ENCODE measurements at places on chromosomes 1 and 21.

DNA sequence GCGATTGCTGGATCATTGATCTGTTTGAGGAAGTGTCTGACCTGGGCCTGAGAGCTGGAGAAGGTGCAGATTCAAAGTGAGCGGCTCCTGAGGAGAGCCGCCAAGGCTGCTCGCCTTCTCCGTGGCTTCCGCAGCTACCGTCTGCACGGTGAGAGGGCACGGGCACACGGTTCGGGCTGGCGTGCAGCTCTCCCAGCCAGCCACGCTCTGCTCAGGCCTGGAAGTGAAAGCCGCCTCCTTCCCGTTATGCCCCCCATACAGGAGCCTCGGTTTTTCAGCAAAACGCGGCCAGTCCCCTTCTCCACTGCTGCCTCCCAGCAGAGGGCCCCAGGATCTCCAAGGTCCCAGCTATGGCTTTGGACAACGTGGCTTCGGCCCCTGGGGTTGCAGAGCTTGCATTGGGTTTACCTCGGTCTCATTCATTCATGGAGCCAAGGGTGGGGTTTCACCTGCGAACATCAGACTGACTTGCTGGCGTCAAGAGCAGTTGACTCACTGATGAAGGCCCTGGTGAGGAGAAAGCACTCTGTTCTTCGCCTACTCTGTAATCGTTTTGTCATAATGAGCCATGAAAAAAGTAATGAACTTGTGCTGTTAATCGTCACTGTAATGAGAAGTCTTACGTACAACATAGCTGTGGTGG is 24.4 kb upstream of the PDXK start:
- no peak for DNase-seq

DNA sequence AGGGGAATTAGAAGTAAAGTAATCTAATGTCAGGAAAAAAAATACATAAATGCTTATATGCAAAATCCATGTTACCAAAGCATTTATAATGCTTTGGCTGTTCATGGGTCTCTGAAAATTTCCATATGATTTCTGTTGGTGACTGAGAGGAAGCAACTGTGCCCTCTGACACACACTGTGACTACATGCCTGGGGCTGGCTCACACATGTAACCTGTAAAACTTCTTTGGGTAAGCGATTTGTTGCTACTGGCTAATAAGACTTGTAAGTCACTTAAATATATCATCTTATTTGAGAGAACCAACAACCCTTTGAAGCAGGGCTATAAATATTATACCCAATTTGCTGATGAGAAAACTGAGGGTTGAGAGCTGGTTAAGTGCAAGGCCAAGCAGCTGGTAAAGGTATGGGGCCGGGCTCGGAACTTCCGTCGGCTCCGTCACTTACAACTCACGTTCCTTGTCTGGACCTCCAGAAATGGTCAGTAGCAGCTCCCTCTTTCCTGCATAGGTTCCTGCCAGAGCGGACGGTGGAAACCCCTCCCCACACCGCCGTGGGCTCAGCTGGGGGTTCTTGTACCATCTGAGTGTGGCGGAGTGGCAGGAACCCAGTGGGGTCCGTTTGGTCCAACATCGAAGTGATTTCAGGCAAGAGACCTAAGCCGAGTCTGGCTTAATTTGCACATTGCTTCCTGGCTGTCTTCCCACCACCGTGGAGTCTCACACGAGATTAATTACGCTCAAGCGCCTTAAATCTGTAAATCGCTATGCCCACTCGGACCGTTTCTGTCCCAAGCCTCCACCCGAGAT is 714 bp downstream of the DFFA start:
- DNase-seq: no peak

DNA sequence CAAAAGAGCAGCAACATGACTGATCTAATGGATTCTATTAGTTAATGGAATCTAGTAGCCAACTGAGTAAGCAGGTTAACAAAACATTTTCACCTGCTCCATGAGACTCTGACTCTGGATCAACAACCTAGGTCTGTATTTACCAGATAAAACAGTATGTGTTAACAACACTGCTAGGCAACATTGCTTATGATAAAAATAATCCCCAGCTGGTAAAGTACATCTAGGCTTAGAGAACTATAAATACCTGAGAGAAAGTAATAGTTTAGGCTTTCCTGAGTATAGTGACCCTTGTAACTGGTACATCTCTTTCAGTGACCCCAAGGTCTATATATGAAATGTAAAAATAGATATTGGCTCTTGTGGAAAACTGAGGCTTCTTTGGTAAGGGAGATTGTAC is 73.6 kb upstream of the TBX15 start:
- no peak for DNase-seq

DNA sequence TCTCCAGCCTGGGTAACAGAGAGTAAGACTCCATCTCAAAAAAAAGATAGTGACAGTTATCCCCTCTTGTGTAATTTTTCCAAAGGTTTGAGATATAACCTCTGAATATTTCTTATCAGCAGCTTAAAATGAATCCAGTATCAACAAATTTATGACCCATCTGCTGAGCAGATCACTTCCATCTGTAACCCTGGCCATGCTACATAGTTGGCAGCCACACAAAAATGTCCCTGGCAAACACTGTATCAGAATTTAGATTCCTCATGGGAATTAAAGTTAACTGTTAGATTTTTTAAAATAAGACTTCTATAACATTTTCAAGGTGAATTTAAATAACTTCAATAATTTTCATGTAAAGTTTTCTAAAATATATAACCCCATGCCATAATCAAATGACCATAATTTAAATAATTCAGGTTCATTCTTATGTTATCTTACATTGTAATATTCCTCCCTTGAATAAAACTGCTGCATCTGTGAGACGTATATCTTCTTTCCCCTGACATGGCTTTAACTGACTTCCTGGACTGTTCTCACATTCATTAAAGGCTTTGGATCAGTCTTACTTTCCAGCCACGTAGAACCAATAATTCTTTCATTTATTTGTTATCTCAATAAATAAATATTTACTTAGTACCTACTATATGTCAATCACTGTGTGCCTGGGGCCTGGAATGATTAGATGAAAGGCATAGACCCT is 5.3 kb upstream of the PRPF38B start:
- DNase-seq: no peak

DNA sequence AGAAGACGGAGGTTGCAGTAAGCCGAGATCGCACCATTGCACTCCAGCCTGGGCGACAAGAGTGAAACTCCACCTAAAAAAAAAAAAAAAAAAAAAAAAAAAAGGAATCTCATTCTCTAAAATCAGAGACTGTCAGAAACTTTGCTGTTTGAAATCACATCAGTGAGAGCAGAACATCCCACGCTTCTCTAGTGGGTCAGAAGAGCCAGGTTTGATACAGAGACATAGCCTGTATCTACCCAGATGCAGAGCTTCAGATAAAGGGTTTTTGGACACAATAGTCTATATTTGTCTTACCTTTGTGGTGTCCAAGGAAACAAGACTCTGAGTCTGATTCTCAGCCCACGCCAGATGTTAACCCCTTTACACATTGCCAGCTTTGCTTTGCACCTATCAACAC is 19.6 kb downstream of the CELA3A start:
- DNase-seq: no peak

- DNase-seq: no peak
Observed at GRCh38 chr1:32151319-32151787, 28.1 kb upstream of the TXLNA start.

GRCh38 chr1:77412820-77413530 is 131.2 kb downstream of the AK5 start:
- DNase-seq: no peak

DNA sequence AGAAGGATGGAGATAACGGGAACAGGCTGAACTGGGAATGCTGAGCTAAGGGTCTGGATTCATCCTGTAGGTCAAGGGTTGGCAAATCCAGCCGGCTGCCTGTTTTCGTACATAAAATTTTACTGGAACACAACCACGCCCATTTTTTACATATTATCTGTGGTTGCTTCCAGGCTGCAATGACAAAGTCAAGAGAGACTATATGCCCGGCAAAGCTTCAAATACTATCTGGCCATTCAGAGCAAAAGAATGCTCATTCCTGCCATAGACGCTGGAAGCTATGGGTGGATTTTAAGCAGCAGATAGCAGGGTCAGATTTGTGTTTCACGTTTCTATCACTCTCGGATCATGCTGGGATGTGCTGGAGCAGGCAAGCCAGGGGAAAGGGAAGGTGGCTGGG is 137.9 kb upstream of the EDN2 start:
- no peak for DNase-seq

DNA sequence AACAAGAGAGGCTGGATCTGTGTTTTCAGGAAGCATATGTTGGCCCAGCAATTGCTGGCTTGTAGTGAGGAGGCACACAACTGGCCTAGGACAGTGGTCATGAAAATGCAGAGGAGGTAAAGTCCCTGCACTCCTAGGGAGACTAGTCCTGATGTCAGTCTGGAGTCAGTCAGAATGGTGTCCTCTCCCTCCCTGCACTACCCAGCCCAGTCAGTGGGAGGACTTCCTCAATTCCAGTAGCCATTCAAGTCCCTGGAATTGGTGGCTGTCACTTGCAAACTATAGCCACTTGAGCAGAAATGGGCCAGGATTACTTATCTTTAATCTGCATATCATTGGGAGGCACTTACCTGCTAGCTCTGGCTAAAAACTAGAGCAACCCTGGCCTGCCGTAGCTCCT is 18.6 kb downstream of the NDUFS5 start:
- no peak for DNase-seq

DNA sequence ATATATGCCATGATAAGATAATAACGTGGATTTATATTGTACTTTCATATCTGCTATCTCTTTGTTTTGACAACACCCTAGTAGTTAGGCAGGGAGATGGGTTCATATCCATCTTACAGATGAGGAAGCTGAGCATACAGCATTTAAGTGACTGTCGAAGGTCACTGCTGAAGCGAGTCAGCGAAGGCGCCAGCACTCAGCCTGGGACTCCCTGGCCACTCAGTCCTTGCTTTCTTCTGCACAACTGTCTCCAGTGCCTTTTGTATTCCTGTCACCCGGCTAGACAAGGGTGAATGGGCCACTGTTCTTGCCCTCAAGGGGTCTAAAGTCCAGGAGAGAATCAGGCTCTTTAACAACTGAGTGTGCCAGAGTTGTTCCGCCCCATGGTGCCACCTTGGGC is 3.1 kb downstream of the ARHGEF10L start:
- no peak for DNase-seq

GRCh38 chr1:151618003-151618402 is 6.2 kb downstream of the SNX27 start:
- DNase-seq: no peak

- no peak for DNase-seq
Observed at GRCh38 chr1:48740621-48741020, 36.1 kb downstream of the BEND5 start.

DNA sequence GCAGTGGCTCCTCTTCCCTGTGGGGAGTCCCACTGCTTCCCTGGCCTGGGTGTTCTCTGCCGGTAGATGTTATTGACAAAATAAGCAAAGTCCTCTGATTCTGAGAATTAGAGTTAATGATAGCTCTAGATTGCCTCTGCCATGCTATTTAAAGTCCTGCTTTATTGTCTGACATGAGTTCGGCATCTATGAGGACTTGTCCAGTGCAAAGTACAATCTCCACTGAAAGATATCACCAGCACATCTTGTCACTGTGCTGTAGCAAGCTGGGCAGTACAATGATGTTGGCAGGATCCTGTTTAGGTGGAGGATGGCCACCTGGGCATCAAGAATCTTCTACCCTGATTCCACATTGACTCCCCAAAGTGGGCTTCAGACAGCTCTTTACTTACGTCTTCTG is 54.0 kb upstream of the ATP5PO start:
- no peak for DNase-seq

GRCh38 chr1:211634931-211635330 is 40.5 kb downstream of the NEK2 start:
- DNase-seq: no peak

DNA sequence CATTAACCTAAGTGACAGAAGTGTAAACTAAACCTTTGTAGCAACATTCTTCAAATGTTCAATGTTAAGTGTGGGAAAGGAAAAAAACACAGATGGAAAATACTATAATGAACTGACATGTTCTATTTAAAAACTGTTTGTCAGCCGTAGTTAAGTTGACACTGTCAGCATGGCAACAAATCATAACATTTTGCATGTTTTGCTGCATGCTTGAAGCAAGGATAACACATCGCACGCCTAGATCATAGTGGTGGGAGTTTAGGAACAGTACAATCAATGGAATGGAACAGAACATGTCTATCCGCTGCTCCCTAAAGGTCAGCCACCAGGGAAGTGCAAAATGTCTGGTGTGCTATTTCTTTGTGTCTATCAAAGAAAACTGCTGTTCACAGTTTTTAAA is 62.5 kb upstream of the ESRRG start:
- DNase-seq: no peak

DNA sequence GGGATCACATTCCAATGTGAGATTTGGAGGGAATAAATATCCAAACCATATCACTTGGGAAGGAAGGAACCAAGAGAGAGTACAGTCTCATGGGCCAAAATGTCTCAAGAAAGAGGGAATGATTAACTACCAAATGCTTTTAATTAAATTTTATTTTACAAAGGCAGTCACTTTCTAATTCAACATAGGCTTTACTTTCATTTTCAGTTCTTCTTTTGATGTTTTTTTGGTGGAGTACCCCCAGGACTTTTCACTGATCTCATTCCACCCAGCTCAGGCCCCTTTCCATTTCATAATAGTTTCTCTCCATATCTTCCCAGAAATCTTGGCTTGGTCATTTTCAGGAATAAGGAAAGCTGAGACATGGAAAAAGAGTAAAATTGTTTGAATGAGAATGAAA is 5.1 kb upstream of the SLAMF7 start:
- no peak for DNase-seq

DNA sequence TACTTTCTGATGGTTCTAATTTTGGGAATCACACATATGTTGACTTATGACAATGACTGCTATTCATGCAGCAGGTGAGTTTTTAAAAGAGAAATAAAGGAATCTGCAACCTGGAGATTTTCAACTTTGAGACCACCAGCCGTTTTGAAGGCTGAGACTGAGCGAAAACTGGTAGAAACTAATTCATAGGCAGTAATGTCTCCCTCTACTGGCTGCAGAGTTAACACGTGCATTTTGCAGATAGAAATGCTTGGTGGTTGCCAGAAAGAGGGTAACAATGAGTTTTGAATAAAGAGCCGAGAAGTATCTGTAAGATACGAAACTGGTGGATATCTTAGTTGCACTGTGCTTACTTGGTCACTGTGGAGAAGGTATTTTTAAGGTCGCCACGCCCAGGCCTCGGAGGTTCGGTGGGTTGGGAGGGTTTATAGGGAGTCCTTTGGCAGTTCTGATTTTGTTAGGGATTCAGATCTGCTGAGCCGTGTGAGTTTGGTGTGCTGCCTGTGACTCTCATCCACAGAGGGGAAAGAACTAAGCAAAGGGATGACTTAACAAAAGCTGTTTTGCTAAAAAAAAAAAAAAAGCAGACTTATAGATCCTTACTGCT is 83.0 kb downstream of the RYR2 start:
- peak; percentile 40 for DNase-seq

- no peak for DNase-seq
Observed at GRCh38 chr1:65467536-65467935, 47.1 kb downstream of the LEPR start.

- DNase-seq: no peak
Observed at GRCh38 chr1:158285756-158286241, 3.9 kb upstream of the CD1C start.

DNA sequence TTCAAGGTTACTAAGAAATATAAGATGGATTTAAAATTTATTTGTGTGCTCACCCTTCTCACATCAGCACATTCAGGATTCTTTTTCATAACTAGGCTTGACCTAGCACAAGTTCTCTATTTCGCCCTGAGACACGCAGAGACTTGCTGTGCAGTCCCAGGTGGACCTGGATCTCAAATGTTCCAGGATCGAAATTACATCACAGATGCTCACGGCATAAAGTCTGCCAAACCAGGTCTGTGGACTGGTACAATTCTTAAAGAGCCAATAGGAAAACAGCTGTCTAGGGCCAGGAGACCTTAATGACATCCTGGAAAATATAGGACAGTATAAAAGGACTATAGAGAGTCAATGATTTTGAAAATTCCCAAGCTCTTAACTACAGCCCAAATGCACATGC is 2.2 kb downstream of the PGBD5 start:
- no peak for DNase-seq
